ENCODE measurements at places on chromosomes 1 and 21.

GRCh38 chr1:9128166-9128519 lies 759 bp downstream of the GPR157 start:
- DNase-seq: no peak

- no peak for DNase-seq
These were observed 2.8 kb upstream of the CAPN9 start for GRCh38 chr1:230744382-230744781.

GRCh38 chr1:26254404-26254803 lies 20.4 kb downstream of the CEP85 start:
- DNase-seq: no peak

- DNase-seq: no peak
These were observed 44.9 kb upstream of the PCBP3 start for GRCh38 chr21:45598666-45599065.

DNA sequence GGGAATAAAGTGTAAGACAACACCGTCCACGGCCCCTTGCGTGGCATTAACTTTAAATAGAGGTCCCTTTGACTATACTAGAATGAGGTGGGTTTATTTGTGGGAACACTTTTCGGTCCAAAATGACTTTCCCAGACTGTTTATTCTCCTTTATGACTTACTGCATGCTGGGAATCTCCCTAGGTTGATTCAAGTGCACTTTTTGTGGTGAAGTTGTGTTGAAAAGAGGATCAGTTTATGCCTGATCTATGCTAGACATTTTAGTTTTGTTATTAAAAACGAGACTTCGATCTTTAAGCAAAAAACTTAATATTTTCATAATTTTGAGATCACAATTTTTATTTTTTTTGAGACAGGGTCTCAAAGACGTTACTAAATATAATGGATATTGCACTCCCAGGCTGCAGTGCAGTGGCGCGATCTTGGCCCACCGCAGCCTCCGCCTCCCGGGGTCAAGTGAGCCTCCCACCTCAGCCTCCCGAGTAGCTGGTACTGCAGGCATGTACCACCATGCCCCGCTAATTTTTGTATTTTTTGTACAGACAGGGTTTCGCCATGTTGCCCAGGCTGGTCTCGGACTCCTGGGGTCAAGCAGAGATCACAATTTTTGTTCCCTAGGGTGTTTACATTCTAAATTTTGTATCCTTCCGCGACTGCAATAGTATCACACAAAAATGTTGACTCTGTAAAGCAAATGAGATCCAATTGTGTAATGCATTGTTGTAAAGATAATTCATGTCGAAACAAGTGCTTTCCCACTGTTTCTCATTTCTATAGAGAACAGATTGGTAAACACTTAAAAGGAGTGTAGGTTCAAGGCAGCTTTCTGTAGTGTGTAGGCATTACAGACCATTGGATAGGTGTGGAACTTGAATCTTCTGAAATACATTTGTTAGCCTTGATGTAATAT lies 1.6 kb downstream of the CDC42 start:
- DNase-seq: no peak

- DNase-seq: no peak
These were observed 72.3 kb upstream of the ACTRT2 start for GRCh38 chr1:2948751-2949680.

- DNase-seq: no peak
These were observed 52.8 kb upstream of the TMPRSS2 start for GRCh38 chr21:41560661-41561158.

DNA sequence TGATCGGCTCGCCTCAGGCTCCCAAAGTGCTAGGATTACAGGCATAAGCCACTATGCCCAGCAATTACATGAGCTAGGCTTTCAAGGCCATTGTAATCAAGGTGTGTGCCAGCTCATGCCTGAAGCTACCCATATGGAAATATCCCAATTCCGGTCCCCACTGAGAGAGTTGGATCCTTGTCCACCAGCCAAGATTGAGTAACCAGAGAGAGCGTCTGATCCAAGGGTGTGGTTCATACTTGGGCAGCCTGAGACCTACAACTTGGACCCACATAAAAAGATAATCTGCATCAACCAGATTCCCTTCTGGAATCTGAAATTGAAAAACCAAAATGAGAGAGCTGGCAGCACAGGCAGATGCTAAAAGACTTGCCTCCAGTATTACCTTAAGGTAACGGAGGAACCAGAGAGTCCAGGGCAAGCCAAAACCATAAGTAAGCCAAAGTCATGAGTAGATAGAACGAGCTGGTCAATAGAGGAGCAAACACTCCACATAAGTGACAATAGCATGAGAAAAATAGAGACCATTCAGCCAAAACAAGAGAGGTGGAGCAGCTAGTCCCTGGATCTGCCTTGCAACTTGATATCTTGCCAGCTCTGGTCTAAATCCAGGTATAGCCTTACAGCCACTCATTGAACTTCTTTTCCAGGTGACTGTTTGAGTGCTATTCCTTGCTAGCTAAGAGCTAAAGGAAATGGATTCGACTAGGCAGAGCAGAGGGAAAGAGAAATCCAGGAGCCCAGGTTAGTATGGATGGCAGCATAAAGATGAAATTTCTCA lies 63.8 kb upstream of the ATP1A1 start:
- no peak for DNase-seq

DNA sequence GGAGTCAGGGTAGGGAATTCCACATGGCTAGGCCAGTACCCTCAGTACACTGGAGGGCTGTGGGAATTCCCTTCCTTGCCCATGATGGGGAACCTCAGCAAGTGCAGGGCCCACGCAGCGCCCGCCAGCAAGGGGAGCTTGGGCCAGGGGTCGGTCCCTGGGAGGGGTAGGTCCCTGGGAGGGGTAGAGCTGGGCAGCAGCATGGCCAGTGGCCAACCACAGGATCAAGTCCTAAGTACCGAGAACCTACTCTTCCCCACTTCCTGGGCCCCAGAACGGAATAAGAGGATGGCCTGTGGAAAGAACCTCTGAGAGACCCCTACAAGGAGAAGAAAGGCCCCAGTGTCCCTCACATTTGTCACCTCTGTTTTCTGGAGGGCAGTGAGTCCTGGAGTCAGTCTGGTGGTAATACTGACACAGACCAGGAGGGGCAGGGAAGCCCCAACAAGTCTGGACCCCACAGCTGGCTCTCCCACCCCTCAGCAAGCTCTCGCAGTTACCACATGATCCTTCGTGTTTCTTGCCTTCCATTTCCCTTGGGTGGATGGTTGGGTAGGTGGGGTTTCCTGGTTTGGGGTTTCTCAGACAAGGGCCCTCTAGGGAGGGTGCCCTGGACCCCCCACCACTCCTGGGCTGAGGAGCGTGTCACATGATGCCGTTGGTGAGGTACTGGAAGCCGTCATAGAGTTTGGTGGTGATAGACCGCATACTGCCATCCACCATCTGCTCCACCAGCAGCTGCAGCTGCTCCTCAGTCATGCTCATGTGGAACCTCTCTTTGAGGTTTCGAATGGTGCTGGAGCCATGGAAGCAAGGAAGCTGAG lies 10.3 kb downstream of the ZNF687 start:
- DNase-seq: no peak

- DNase-seq: no peak
These were observed at the start of gene LDLRAD1 for GRCh38 chr1:54017979-54018378. Gene LDLRAD1, minus strand, starts transcription at chr1:54018186. Its CDS starts 74 bp downstream, at chr1:54018112.
